ENCODE measurements at places on chromosomes 1 and 21. TPM values are rescaled to one million over a fixed set of nuclear protein-coding genes. Genes with fewer than 3 reads are reported as not detected.

GRCh38 chr1:100642826-100643225 is 76.7 kb upstream of the VCAM1 start:
- DNase-seq: no peak

DNA sequence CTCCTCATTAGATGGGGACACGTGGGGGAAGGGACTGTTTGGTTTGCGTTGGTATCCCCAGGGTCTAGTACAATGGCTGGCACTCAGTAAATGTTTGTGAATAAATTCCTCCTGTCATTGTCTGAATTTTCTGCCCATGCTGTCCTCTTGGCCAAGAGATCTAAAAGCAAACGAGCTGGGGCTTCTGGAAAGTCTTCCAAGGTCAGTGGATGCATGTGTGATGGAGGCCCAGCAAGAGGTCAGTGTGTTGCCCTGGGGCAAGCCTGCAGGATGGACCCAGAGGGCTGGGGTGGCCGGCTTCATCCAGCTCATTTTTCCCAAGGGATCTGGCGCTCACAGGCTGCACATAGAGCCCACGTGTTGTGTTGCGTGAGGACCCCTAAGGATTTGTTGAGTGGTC is 30.0 kb upstream of the JUN start:
- DNase-seq: no peak

The PADI2 gene
- total RNA-seq: 6.4 TPM

The FCER1G gene
- total RNA-seq: not detected

The HEATR1 gene
- total RNA-seq: 27.4 TPM

The SPRR2F gene
- not detected for total RNA-seq
